ENCODE measurements at places on chromosomes 2 and 18.

DNA sequence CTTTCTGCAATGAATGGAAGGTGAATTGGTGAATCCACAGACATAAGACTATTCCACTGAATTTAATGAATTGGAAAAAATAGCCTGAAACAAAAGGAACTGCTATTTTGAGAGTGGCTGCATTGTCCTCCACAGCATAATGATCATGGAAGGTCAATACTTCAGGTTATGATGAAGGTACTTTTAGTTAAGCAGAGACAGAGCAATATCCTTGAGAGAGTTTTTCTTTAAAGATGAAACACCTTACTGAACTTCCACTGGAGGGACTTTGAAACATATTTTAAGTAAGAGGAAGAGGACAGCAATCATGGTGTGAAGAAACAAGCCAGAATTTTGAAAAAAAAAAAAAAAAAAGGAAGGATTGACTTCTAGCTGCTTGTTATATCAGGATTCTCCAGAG is 68.8 kb upstream of the DPP10 start:
- DNase-seq = no peak

DNA sequence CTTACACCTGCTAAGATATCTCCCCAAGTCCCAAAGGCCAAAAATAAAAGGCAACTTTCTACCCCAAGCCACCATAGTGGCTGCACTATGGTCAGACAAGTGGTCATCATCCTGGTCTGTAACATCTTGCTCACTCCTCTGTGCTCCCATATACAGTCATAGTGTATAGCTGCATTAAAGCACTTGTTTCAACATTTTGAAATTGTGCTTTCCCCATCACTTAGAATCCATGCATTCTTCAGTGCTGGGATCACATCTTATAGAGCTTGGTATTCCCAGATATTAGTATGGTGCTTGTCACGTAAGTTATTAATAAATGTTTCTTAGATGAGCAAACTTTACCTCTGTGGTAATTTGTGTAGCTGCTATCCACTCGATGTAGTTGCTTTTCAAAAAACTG is 40.4 kb upstream of the CDC42EP3 start:
- DNase-seq = no peak

DNA sequence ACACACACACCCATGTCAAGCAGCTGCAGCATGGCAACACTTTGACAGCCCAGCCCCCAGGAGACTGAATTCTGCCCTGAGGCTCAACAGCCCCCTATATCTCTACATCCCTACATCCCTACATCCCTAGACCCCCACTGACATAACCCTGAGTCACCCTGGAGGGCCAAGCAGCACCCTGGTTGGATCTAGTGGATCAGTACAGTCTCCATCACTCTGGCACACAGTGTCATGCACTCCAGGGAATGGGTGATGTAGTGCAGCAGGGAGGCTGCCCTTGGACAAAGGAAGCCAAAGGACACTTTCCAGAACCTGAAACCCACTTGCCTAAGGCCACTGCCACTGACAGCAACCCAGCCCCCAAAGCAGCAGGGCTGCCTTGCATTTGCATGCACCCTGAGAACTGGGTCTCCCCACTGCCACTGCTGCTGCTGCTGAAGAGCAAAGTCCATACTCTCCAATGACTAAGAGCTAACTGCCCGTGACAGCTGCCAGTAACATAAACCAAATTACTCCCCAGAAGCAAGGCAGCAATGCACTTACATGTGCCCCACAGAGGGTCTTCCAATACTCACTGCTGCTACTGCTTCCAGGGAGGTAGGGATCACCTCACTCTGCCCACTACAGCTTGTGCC is 681.6 kb upstream of the KLHL29 start:
- DNase-seq = no peak

DNA sequence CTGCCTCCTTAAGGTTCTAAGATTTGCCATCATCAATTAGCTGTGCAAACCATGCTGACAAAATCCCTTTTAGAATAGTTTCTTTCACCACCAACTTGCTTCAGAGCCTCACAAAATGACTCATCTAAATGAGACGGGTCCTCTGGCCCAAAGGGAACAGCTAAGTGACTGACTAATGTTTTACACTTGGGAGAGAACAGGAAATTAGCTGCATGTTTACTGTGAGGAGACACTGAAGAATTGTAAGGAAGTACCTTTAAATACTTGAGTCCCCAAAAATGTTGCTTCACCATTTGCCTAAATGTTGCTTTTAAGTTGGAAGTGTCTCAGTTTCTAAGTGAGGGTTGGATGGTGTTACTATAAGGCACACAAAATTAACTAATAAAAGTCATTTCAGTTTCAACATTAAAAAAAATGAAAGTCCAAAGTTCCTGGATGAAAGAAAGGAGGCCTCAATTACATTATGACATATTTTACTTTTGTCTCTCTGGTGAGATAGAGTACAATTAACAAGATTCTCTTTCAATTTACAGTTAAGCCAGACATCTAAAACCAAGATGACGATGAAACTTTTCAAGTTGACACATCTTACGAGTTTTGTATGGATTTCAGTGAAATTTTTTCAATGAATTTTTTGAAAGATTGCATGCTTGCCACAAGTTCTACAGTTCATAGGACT is 229.1 kb upstream of the FN1 start:
- DNase-seq = no peak

- no peak for DNase-seq
Observed at GRCh38 chr2:205868773-205869333, 186.6 kb downstream of the NRP2 start.

DNA sequence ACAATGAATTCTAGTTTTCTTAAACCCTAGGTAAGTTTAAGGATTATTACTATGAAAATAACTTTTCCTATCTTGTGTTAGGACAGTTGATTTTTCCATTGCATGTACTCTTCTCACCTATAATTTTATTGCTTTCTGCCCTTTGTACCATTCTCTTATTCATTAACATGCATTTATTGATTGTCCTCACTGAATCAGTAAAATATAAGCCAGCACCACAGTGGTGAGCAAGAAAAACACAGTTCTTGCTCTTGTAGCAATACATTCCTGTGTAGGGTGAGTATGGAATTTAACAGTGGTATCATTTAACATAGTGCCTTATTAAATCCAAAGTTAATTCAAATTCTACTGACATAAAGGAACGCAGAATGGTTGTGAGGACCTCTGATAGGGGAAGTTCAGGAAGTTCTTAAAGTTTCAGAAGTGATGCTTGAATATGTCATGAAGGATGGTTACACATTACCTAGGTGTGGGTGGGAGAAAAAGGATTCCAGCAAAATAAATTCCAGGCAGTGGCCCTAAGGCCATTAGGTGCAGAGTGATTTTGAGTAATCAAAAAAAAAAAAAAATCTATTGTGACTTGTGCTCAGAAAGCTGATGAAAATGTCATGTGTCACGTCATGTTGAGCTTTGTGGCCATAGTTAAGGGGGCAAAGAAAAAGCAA is 104.7 kb upstream of the DSEL start:
- no peak for DNase-seq

DNA sequence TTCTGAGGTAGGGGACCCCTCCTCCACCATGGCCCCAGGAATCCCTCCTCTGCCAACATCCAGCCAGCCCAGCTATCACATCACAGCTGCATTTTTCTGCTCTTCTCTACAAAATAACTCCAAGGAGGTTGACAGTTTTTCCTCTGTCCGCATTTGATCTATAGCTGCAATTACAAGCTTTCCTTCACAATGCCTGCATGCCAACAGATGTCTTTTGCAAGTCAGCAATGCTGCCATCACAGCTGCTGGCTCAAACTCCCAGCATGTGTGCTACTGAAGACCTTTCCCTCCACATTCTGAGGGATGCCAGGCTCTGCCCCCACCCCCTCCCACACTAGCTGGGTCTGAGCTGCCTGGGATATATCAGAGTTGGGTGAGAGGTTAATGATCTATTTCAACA is 51.7 kb downstream of the MCFD2 start:
- no peak for DNase-seq

- DNase-seq = no peak
Observed at GRCh38 chr18:26649193-26649543, 100.8 kb upstream of the KCTD1 start.
